ENCODE measurements at places on chromosomes 7 and 10.

GRCh38 chr10:44153918-44154670, 230.8 kb downstream of the CXCL12 start:
- no peak for DNase-seq

DNA sequence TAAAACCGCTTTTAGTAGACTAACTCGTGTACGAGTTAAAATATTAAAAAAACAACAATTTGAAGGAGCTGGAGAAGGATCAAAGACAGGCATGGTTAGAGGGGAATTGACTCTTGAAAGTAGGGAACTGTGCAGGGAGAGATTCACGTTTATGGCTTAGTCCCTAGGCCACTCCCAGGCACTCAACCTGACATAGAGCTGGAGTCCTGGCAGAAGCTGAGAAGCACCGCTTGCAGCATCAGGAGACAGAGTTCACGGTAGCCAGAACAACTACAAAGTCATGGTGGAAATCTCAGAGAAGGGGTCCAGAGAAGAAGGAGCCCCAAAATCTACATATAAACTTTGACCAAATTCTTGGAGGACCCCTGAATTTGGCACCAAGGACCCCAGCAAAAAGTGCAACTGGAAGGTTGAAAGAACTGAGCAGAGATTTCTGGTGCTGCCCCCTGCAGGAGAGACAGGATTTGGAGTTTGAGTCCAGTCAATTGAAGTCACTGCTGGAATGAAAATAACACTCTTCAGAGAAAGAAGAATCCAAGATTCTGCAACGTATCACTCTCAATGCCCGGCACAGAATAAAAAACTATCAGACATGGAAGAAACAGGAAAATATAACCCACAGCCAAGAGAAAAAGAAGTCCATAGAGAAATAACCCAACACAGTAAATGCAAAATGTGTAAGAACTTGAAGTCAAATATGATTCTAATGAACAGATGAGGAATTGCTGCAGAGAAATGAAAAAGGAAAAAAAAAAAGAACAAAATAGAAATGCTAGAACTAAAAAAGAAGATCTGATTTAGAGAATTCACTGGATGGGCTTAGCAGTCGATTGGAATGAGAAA, 493.3 kb upstream of the PODXL start:
- no peak for DNase-seq

DNA sequence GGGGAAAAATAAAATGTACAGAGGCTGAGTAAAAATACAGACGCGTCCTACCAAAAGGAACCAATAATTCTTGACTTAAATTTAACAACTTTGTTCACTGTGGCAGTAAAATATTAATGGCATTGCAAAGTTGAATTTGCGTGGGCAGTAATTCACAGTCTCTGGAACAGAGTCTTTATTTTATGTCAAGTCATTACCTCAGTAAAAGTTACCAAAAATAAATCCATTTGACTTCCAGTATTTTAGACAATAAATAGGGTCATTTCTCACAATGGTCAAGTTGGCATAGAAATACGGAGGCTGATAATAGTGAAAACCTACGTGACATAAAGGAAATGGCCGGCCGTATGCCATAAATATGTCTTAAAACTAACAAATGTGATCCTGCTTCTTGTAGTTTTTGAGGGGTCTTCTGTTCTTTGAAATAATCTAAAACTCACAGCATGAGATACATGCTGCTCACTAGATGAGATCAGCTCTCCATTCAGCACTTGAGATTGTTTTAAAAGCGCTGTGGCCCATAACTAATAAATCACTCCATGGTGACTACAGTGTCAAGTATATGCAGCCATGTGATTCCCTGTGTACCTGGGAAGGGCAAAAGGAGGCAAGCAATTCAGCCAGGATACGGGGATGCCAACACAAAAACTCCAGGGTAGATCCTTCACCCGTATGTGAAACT, 75.3 kb downstream of the DOCK4 start:
- DNase-seq = no peak

- DNase-seq = no peak
These were observed 159.3 kb downstream of the MGMT start for GRCh38 chr10:129626309-129626708.

GRCh38 chr10:129960481-129961156, 3.5 kb downstream of the EBF3 start:
- DNase-seq = no peak

GRCh38 chr7:36280840-36281812, 108.5 kb upstream of the ANLN start:
- no peak for DNase-seq

GRCh38 chr10:100447663-100448062, 15.1 kb upstream of the WNT8B start:
- no peak for DNase-seq

DNA sequence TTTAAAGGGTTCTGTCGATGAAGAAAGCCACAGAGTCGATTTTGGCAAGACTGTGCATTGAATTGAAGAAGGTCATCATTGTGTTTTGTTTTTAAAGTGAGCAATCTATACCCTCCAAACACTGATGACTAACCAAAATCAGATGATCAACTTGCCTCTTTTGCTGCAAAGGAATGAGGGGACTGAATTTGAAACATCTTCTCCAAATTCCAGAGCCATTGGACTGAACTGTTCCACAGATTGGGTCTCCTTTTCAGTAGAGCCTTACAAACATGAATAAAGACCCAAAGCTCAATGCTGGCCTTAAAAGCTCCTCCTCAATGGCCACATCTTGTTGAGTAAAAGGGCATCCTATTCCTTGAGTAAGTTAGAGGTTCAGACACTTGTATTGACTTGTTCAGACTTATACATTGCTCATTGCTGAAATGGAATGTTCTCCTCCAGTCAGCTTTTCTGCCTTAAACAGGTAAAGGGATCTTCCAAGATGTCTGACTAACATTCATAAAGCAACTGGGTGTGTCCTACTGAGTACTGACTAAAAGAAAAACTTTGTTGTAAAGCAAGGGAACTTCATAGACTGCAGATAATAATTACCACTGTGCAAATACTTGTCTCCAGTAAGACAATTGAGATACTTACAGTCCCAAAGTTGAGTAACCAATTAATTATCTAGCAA, 630.6 kb downstream of the KCNMA1 start:
- DNase-seq = no peak

DNA sequence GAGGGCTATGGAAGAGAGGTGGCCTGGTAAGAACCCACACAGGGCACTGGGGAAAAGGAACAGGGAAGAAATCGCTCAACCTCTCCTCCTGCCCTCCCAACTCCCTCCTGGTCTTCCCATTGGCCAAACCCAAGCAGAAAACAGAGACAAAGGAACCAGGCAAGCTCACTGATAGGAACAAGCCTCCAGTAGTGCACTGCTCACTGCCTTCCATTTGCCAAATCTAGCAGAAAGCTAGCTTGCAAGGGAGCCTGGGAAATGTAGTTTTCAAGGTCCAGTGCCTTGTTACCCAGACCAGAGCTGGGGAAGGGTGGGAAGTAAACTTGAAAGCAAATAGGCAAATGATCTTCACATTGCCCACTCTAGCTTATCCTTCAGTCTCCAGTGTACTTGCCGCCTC, 556.1 kb upstream of the AUTS2 start:
- DNase-seq = no peak

DNA sequence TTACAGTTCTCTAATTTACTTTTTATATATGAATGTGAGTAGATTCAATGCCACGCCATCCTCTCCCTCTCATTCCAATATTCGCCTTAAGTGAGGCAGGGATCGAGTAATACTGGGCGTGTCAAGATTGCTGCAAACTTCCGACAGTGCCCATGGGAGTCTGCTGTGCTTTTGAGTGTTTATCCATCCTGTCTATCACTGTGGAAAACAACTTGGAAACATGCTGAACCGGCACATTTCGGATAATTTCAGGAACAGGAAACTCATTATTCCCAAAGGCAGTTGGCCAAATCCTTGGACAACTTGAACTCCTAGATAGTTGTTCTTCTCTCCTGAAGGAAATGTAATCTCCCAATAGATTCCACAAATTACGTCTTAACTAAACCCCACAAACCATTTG, 28.5 kb downstream of the PIP4K2A start:
- DNase-seq = no peak

GRCh38 chr7:69245646-69246045, 352.6 kb upstream of the AUTS2 start:
- DNase-seq = no peak

Measured in stimulated activated CD8-positive, alpha-beta memory T cell treated with anti-CD3 and anti-CD28 coated beads, Interleukin-4, amount 100 ng/mL, for 4 hours (primary cell).